Skeletal muscle cell (primary cell): ENCODE measurements at places on chromosomes 12 and 14.

- DNase-seq, result no peak
These were observed 108.7 kb upstream of the HIF1A start for GRCh38 chr14:61586544-61587055.

- DNase-seq, result no peak
These were observed 144.7 kb upstream of the BTG1 start for GRCh38 chr12:92290350-92290695.

DNA sequence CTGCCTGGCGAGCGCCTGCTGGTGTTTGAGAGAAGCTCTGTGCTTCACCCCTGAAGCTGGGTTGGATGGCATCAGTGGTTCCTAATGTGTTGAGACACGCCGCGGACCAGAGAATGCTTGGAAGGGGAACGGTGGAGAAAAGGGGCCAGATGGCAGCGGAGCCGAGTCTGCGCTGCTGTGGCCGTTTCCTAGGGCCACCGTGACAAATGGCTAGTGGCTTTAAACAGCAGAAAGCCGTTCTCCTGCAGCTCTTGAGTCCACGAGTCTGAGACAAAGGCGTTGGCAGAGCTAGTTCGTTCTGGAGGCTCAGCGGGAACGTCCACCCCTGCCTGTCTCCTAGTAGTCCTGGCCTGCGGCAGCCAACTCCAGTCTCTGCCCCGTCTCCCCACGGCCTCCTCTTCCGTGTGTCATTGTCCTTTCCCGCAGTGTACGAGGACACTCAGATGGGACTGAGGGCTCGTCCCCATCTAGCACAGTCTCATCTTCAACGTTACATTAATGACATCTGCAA lies 103.6 kb downstream of the ADGRD1 start:
- DNase-seq, result no peak

DNA sequence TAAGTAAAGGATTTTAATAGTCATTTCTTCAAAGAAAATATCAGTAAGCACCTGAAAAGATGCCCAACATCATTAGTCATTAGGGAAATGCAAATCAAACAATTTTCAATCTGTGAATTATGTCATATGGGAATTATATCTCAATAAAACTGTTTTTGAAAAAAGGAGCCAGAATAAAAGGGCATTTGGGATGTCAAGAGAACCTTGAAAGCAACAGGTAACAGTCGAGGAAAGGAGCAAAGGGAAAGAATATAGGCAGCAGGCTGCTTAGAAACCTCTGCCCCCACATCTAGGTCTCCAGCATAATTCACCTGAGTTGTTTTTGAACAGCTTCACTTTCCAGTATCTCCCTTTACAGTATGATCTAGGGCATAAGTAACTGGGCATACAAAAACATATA lies 12.2 kb downstream of the RAD9B start:
- no peak for DNase-seq

DNA sequence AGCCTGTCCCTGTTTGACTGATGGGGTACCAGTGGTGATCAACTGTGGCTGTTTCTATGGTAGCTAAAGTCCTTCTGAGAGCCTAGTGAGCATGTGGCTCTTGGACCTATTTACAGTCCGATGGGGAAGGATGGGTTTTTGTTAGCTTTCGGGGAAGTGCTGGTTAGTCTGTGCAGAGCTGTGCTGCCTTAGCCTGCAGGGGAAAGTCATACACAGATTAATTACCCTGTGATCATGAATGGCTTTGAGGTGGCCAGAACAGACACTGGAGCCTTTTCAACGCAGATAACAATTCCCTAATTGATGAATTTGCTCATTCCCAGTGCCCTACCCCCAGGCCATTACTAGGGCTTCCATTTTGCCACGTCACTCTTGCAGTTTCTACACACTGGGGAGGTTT lies 99.7 kb downstream of the WSCD2 start:
- DNase-seq, result no peak
